ENCODE measurements at places on chromosomes 5 and 9.
A peak's percentile ranks its signal among the peaks of the same experiment; 100 is the strongest.

DNA sequence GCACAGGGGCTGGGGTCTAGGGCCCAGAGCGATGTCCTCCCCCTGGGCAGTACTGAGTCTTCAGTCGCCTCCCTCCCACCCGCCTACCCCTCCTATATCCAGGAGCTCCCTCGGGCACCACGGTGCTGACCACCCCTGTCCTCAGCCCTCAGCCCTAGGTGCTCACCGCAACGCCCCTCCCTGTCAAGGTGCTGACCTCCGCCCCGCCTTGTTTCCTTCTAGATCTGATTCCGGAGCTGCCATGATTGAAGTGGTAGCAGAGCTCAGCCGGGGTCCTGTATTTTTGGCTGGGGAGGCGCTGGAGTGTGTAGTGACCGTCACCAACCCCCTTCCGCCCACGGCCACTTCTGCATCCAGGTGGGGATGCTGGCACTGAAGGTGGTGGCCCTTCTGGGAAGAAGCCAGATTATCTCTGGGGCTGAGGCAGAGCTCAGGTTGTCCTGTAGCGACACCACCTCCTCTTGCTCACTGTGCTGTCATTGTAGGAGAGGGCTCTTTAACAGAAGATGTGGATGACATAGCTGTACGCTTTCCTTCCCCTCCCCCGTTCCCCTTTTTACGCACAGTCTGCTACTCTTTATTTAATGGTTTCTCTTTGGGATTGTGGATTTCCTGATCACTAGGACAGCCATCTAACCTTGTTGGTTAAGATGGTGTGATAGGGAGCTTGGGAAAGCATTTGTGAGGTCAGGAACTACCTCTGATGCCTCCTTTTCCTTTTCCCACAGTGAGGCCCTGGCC lies 598 bp downstream of the RGP1 start:
- peak; percentile 41 for DNase-seq

DNA sequence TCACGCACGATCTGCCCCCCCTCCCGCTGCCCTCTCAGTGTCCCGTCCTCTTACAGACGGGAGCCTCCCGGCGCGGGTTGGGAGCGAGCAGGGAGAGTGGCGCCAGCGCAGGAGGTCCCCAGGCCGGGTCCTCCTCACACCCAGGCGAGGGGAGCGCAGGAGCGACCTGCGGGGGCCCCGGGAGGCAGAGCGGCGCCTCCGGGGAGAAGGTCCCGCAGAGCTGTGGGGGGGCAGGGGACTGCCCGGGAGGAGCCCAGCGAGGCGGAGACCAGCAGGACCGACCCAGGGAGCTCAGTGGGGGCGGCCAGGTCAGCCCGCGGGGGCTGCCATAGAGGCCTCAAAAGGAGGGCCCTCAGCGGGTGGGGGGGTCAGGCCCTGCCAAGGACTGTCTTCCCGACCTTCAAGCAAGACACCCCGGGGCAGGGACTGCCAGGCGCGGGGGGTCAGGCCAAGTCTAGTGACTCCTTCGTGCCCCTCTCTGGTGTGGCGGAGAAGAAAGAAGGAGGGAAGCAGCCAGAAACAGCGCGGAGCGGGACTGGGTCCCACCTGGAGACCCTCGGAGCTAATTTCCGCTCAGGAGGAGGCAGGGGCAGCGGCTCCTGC lies 123.3 kb upstream of the ERCC6L2 start:
- peak; percentile 74 for DNase-seq

GRCh38 chr5:52177193-52177592 lies 610.5 kb upstream of the ITGA1 start:
- no peak for DNase-seq

- DNase-seq: peak; percentile 8
These were observed 550.7 kb upstream of the CCNG1 start for GRCh38 chr5:162886717-162887116.

DNA sequence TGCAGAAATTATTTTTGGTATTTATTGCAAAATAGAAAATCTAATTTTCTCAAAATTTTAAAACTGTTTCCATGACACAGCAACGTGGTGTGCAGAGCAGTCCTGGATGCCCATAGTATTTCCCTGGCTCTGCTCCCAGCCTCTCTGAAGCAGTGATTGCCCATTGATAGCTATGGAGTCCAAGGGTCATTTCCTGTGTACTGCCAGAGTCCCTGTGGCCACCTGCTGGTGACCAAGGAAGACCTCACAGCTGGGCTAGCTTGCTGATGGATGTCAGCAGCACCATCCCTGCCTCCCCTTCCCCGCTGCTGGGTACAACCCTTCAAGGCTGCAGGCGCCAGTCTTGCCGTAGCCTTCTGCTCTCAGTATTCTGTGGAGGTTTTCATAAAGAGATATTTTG lies 184.1 kb downstream of the DIRAS2 start:
- peak; percentile 27 for DNase-seq

GRCh38 chr5:169404223-169404622 lies 103.3 kb upstream of the SLIT3 start:
- DNase-seq: no peak

GRCh38 chr9:136981588-136982231 lies 1.1 kb upstream of the LCNL1 start:
- no peak for DNase-seq

DNA sequence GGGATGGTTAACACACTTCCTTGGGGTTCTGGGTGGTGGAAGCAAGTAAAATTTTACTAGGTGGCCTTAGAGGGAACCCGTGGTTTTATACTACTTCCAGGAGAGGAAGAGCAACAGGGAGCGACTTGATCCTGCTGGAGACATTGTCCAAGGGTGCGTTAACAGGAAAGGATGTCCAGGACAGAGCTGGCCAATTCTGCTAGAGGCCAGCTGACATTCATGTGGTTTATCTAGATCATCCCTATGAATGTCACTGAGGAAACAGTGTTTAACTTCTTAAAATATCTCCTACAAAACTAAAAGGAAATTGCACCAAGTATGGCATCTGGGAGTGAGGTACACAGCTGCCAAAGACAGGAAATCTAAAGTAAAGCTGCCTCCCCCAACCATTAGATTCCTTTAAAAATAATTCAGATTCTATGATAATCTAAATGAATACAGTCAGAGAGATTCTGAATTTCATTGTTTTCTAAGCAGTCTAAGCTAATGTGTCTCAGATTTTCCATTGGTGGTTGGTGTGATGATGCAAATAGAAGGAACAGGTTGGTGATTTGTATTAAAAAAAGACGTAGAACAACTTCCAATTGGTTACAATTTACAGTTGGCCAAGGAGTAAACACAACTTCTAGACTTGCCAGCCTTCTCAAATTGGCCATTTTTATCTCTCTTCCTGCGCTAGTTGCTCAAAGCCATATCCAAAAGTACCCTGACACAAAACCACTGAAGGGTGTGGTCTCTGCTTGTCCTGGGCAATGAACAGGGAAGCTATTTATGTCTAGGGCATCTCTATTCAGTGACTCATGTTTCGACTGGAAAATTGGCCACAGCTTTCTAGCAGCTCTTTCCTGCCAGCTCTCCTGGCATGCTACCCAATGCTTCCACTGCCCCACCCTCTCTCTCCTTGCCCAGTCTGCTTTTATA lies 574.7 kb upstream of the MEF2C start:
- no peak for DNase-seq

DNA sequence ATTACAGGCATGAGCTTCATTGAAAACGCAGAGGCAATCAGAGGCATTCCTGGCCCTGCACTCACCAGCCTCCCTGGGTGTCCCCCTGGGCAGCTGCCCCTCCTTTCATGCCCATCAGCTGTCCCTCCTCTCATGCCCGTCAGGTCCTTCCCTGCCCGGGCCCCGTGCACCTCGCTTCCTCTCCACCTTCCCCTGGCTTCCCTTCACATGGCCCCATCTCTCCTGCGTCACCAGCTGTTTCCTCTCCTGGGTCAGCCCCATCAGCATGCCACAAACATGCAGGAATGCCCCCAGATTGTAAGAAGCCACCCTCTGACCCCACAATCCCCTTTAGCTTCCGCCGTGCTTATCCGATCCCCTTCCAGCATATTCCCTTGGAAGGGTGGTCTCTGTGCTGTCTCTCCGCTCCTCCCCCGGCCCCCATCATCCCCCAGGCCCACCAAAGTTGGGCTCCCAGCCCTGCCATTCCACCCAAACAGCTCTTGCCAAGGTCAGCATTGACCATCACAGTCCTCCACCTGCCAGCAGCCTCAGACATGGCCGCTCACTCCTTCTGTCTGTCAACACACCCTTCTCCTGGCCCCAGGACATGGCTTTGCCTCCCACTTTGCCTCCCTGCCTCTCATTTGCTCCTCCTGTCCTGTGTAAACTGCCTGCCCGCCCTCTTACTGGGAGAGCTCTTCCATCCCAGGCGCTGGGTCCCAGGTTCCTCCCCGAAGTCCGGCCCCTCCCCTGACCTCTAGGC lies 98.6 kb upstream of the IER5L start:
- DNase-seq: peak; percentile 73

GRCh38 chr5:68232277-68232676 lies 16.7 kb downstream of the PIK3R1 start:
- no peak for DNase-seq

All from H7 (cell line).